ENCODE measurements at places on chromosomes 2 and 18.

GRCh38 chr2:76851000-76851399, 671.2 kb downstream of the LRRTM4 start:
- H3K4me3 ChIP-seq, result no peak overlapping the region
- H3K36me3 ChIP-seq, result no peaks in the 10 kb centered on the region
- H3K4me1 ChIP-seq, result no peaks in the 10 kb centered on the region
- H3K27me3 ChIP-seq, result no peaks in the 10 kb centered on the region
- DNase-seq, result no peak
- H3K27ac ChIP-seq, result no peak overlapping the region

DNA sequence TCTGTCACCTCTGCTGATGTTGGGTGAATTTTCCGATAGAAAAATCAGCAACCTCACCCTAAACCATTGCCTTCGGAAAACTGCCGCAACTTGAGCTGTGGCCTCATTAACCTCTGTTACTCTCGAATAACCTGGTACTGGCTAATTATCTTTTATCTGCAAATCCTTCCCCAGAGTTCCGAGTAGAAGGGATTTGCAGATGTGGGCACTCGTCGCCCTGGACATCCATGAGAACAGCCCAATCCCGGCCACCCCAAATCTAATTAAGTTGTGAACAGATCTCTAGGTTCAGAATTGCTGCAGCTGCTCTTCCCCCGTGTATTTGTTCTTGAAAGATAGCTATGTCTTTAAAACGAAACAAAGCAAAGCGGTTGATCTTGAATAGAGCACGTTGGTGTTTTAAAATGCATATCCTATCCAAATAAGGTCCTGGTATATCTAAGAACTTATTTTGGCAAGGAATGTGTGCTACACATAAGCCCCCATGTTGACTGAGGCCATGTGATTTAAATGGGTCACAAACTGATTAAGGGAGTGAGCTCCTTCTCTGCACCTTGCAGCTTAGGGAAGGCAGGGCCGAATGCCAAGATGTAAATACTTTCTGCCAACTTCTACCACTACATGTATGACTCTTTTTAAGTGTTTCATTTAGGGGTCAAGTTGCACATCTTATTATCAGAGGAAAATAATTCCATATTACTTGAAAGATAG, 88.2 kb downstream of the MTCL1 start:
- H3K27me3 ChIP-seq, result peaks cover 42% of the 10 kb centered on the region
- H3K4me1 ChIP-seq, result peaks cover 7% of the 10 kb centered on the region
- H3K27ac ChIP-seq, result no peak overlapping the region

DNA sequence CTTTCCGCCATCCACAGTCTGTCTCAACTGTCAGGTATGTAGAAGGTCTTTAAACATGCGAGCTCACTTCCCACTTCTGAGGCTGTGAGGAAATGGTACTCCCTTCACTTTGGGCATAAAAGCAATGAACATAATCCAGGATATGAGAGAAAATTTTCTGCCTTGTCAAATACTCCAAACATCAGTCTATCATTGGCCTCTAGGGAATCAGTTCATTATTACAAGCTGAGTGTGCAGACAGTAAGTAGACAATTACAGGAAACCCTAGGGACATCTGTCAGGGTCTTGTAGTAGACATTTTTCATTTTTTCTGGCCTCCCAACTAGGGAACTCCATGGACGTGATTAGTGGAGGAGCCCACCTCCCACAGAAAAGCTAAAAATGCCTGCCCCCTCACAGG, 13.6 kb upstream of the APCDD1 start:
- no peak for DNase-seq
- H3K27ac ChIP-seq, result no peak overlapping the region
- H3K4me1 ChIP-seq, result no peaks in the 10 kb centered on the region
- H3K4me3 ChIP-seq, result no peak overlapping the region
- H3K27me3 ChIP-seq, result peaks cover 13% of the 10 kb centered on the region
- no peaks in the 10 kb centered on the region for H3K36me3 ChIP-seq

DNA sequence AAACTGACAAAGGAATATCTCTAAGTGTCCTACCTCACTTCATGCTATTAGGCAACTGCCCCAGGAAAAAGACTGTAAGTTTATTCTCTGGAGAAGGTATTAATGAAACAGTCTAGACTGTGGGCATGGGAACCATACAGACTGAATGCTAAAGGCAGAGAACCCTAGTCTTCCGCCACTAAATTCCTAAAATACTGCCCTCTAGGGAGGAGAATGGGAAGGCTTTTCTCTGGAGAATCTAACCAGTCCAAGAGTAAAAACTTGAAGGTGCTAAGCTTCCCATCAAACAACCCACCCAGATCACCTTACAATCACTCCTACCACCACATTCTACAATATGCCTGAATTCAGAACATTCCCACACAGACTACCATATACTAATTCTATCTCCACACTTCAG, 3.4 kb downstream of the SRBD1 start:
- no peaks in the 10 kb centered on the region for H3K27me3 ChIP-seq
- H3K4me1 ChIP-seq, result peaks cover 31% of the 10 kb centered on the region
- H3K36me3 ChIP-seq, result peaks cover 20% of the 10 kb centered on the region
- no peak for DNase-seq
- no peak overlapping the region for H3K27ac ChIP-seq
- no peak overlapping the region for H3K4me3 ChIP-seq

DNA sequence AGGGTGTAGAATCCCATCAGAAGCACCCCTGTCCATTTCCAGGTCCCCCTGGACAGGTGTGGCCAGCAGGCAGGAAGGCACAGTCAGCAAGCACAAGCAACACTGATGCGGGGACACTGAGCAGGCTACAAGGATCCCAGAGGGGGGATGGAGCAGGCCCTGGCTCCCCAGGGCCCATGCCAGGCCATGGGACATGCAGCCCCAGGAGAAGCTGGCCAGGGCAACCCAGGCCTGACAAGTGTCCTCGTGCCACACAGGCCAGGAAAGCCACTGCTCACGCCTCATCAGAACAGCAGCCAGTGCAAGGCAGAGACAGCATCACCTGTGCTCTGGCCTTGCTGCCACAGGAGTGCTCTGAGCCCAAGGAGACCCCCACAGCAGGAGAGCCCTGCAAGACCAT, 14.1 kb upstream of the GPC1 start:
- no peaks in the 10 kb centered on the region for H3K36me3 ChIP-seq
- H3K4me1 ChIP-seq, result no peaks in the 10 kb centered on the region
- no peak overlapping the region for H3K27ac ChIP-seq
- H3K27me3 ChIP-seq, result peaks cover 26% of the 10 kb centered on the region
- no peak overlapping the region for H3K4me3 ChIP-seq

- DNase-seq, result no peak
- peaks cover 20% of the 10 kb centered on the region for H3K4me1 ChIP-seq
- no peaks in the 10 kb centered on the region for H3K27me3 ChIP-seq
- no peak overlapping the region for H3K4me3 ChIP-seq
- no peak overlapping the region for H3K27ac ChIP-seq
Measured at GRCh38 chr18:25166113-25166512, 185.9 kb downstream of the ZNF521 start.

- no peak overlapping the region for H3K27ac ChIP-seq
- H3K36me3 ChIP-seq, result peaks cover 11% of the 10 kb centered on the region
- no peaks in the 10 kb centered on the region for H3K27me3 ChIP-seq
- H3K4me1 ChIP-seq, result peaks cover 10% of the 10 kb centered on the region
Measured at GRCh38 chr2:45498661-45499550, 112.2 kb downstream of the SRBD1 start.

GRCh38 chr2:240925191-240925567, 19.0 kb downstream of the CROCC2 start:
- peaks cover 9% of the 10 kb centered on the region for H3K27me3 ChIP-seq
- no peak overlapping the region for H3K4me3 ChIP-seq
- H3K4me1 ChIP-seq, result no peaks in the 10 kb centered on the region
- no peak overlapping the region for H3K27ac ChIP-seq
- no peaks in the 10 kb centered on the region for H3K36me3 ChIP-seq
- DNase-seq, result peak; percentile 23

- no peaks in the 10 kb centered on the region for H3K4me1 ChIP-seq
- DNase-seq, result no peak
- no peak overlapping the region for H3K27ac ChIP-seq
- peaks cover 5% of the 10 kb centered on the region for H3K36me3 ChIP-seq
- H3K4me3 ChIP-seq, result no peak overlapping the region
Measured at GRCh38 chr2:11245322-11245721, 90.1 kb downstream of the SLC66A3 start.

DNA sequence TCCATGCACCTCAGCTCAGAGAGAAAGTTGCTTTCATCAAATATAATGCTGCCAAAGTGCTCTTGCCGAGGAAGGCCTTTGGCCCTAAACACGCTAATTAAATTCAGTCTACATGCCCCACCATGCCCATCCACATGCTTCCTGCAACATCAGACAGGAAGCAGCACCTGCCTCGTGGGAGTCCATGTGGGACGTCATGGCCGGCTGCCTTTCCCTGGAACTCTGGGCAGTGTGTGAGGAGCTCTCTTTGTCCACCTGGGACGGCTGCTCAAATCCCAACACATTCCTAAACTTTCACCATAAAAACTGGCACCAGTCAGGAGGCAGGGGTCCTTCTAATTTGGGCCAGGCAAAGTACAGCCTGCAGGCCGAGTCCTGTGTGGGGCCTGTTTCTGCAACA, 23.1 kb downstream of the FAM178B start:
- peak; percentile 45 for DNase-seq
- H3K27me3 ChIP-seq, result peaks cover 3% of the 10 kb centered on the region
- peaks cover 92% of the 10 kb centered on the region for H3K4me1 ChIP-seq
- H3K36me3 ChIP-seq, result peaks cover 3% of the 10 kb centered on the region

Data from activated naive CD4-positive, alpha-beta T cell treated with anti-CD3 and anti-CD28 coated beads, Interleukin-2, amount 10 ng/mL, durations not matched to agents 7 days and 5 days (primary cell).